Right lung (tissue), 10 donors: ENCODE measurements at places on chromosomes 16 and 17. TPM values are rescaled to one million over a fixed set of nuclear protein-coding genes. Genes with fewer than 3 reads are reported as not detected.
A peak's percentile ranks its signal among the peaks of the same experiment; 100 is the strongest.

- no peak for DNase-seq
These were observed 16.1 kb upstream of the TNRC6A start for GRCh38 chr16:24713379-24713778.

- no peak for DNase-seq
These were observed 163.5 kb downstream of the RAB11FIP4 start for GRCh38 chr17:31554930-31555329.

GRCh38 chr17:34797720-34798119 lies 163.5 kb downstream of the CCT6B start:
- DNase-seq, result peak; percentile 11

DNA sequence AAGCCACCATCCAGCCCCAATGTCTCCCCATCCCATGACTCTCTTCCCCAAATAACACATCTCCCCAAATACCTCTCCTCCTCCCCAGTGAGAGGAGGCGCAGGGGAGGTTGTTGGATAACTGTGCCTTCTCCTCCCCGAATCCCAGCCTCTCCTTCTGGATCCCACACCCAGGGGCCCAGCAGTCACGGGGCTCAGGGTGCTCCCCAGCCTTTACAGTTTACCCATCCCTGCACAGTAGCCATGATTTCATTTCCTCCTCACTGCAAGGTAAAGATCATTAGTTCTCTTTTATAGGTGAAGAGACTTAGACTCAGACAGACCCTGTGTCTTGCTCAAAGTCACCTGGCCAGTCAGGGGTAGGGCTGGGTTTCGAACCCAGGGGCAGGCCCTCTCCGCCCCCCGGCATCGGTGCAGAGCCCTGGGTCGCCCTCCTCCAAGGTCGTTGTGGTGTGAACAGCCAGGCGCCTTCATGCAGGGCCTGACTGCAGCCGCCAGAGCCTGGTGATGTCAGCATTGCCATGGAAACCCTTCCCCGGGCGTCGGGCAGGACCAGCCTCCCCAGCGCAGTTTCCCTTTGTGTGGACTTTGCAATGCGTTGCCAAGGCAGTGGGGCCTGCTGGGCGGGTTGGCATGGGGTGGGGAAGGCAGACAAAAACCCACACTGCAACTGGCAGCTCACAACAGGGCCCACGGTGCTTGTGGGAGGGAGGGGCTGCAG lies 53.3 kb upstream of the TOB1 start:
- DNase-seq, result peak; percentile 81

GRCh38 chr17:62703261-62703775 lies 75.8 kb downstream of the MRC2 start:
- no peak for DNase-seq

- DNase-seq, result no peak
These were observed 10.9 kb upstream of the TMEM98 start for GRCh38 chr17:32917081-32917480.

- no peak for DNase-seq
These were observed 7.5 kb upstream of the CES3 start for GRCh38 chr16:66953462-66954096.

DNA sequence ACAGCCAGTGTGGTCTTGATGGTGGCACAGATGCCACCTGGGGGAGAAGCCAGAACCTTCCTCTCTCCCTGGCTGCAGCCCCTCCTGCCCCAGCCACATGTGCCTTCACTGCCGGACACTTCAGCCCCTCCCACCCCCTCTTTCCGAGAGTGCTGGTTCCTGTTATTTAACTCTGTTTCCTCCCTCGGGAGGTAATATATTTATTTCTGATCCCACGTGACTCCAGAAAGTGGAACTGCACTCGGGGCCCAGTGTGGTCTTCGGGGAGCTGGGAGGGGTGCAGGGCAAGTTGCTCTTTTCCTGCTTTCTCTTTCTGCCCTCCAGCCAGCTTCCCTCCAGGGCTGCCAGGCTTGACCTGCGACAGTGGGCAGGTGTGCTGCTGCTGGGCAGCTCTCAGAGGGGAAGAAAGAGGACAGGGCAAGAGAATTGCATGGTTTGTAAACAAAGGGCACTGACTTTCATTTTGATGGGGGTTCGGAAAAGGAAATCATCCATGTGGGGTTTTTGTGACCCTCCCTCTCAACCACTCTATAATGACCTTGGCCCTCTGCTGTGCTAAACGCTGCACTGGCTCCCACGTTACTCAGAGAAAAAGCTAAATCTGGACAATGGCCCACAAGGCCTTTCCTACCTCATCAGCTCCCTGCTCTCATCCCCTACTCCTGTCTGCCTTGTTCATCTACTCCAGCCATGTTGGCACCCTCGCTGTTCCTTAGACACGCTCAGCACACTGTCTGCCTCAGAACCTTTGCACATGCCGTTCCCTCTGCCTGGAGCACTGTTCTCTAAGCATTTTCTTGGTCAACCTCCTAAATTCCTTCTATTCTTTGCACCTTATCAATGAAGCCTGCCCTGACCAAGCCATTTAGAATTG lies 8.2 kb upstream of the CIITA start:
- DNase-seq, result no peak

- no peak for DNase-seq
These were observed 22.9 kb upstream of the PSMC5 start for GRCh38 chr17:63804328-63804727.

DNA sequence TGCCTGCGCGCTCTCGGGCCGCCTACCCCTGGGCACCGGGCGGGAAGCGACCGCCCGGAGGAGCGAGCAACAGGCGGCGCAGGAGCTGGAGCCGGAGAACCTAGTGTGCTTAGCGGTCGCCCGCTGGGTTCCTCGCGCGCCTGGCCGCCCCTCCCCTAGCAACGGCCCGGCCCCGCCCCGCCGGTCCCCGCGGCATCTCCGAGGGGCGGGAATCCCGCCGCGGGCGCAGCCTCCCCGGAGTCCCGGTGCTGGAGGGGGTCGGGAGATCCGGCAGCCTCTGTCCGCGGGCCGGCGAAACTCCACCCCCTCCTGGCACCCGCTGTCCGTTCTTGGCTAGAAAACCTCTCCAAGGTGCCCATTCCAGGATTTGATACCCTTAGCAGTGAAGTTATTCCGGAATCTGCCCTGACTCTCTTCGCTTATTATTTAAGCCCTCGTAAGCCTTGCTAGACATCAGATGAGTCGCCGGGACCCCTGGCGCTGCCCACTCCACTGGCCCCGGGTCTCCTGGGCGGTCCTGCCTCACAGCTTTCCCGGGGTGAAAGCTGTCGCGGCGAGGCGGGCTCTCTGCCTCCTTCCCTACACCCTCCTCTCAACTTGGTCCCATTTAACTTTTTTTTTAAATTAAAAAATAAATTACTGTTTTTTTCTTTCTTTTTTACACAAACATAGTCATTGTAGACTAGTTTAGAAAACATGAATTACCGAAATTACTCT lies at the start of gene RPRML:
Gene RPRML (minus strand): TSS at position 107 of the 717 bp plus-strand sequence. CDS start 246 bp downstream, outside the sequence.
- DNase-seq, result no peak

DNA sequence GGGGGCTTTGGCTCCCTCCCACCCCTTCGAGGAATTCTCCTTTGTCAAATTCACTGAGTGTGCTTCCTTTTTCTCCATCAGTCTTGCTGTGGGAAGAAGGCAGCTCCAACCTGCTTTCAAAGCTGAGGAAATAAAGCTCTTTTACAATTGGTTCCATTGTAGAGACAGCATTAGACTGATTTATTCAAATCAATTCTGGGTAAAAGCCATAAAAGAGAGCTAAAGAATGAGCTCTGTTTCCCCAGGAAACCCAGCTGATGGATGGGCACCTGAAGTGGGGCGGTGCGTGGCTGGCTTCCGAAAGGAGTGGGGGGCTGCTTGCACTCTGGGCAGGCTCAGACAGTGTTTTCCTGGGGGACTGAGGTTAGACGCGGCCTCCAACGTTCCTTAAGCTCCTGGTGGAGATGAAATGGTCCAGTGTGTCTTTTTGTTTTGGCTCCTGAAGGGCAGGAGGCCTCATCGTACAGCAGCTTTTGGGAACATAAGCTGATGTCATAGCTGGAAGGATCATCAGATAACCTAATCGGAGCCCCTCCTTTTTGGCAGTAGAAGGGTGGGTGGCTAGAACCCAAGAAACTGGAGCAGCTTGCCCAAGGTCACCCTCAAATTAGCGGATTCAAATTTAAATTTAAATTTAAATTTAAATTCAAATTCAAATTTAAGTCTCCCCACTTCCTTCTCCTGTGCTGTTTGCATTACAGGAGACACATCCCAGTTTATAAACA lies 128.5 kb upstream of the EEF2KMT start:
- no peak for DNase-seq

- DNase-seq, result no peak
These were observed 9.2 kb downstream of the PER1 start for GRCh38 chr17:8142887-8143580.

GRCh38 chr17:28494445-28495188 lies 11.5 kb upstream of the FOXN1 start:
- DNase-seq, result peak; percentile 61

- DNase-seq, result no peak
These were observed 4.7 kb upstream of the SLC13A2 start for GRCh38 chr17:28468781-28469180.

Gene ABCA6
- polyA plus RNA-seq, result 14.4 TPM

Gene FAM171A2
- 29.5 TPM for polyA plus RNA-seq

Gene PRSS53
- polyA plus RNA-seq, result 1.1 TPM

Gene ZNF385C
- 3.0 TPM for polyA plus RNA-seq

Gene PIK3R5
- 1.8 TPM for polyA plus RNA-seq

Gene METTL9
- polyA plus RNA-seq, result 182 TPM

Gene FDXR
- polyA plus RNA-seq, result 4.6 TPM
